Activated CD8-positive, alpha-beta memory T cell treated with anti-CD3 and anti-CD28 coated beads, Interleukin-2, amount 10 ng/mL, durations not matched to agents 7 days and 5 days (primary cell): ENCODE measurements at places on chromosomes 12 and 14. TPM values are rescaled to one million over a fixed set of nuclear protein-coding genes. Genes with fewer than 3 reads are reported as not detected.

DNA sequence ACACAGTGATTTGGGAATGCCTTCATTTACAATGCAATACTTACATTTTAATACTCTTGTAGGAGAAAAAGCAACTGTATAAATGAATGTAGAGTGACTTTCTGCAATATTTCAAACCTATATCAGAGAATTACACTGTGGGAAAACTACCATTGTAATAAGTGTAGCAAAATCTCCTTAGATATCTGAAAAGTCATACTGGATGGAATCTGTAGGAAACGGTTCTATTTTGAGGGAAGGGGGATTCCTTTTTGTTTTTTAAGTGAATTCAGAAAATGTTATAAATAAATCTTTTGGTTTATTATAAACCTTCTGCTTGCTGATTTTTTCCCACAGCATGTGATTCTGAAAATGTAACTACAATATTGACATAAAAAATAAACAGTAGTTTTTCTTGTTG, 23.0 kb downstream of the ZNF891 start:
- DNase-seq: no peak

DNA sequence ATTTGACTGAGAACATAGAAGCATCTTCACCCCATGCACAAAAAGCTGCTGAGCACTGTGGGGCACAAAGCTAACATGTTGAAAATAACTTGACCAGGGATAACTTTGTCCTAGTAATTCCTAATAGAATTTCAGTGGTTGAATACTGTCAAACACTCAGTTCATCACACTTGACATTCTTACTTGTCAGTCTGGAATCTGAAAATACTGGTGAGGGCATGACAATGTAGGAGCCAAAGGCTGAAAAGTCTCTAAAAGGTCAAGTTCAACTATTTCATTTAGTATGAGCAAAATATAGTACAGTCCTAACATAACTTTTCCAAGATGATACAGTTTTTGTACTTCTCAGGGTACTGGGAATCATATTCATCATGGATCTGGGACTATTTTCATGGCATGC, 504.4 kb upstream of the LMO3 start:
- DNase-seq: no peak

GRCh38 chr14:96624661-96625425, 122.7 kb downstream of the PAPOLA start:
- DNase-seq: no peak

- DNase-seq: peak; percentile 42
These were observed 19.4 kb downstream of the RALGAPA1 start for GRCh38 chr14:35789651-35790050.

GRCh38 chr12:48890657-48891418, 25.2 kb upstream of the RND1 start:
- DNase-seq: peak; percentile 81

DNA sequence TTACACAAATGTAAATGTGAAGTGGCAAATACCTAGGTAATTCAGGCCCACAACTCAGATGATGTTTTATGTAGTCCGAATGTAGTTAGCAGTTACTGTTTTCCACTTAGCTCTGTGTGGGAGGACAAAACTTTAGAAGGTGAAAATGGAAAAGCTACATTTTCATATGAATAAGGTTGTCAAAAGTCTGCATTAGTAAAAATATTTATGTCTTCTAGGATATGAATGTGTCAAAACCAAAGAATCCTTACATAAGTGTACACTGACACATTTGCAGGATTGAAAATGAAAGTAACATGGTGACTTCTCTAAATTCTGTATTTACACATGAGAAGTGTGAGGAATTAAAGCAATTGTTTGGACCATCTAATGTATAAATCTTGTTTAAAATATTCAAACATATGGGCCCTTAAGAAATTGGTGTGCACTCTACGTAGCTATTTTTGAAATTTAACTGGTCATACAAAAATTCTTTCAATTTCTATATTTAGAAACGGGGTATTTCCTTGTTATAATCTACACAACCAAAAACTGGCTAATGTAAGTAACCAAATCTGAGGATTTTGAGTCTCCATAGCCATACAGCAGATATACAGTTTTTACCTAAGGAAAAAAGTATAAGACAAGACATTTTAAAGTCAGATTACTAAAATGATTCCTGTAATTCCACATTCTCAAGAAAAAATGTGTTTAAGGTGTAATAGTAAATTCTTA, 5.4 kb downstream of the CDKN1B start:
- DNase-seq: no peak

DNA sequence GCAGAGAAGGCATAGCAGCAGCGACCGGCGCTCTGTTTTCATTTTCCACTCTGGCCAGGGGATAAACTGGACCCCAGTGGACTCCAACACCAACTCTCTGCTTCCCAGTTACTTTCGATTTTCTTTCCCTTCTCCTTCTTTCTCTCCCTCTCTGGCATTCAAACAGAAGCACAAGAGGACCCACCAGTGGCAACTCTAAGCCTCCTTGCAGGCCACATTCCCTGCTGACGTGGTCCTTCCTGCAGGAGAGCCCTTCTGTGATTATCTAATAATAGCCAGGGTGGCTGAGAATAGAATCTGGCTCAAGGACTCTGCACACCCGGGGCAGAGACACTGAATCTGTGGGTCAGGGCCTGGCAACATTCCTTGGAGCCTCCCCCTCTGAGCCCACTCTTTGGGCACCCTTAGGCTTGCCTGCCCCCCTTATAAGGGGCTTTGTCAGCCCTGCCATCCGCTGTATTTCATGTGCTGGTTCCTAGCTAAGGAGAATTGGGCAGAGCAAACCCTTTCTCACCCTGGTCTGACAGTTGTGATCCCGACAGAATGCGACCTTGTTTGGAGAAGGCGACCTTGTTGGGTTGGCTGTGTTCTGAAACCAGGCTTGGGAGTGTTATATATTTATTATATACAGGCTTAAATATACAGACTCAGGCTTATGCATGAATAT, 8.2 kb upstream of the HOXC6 start:
- no peak for DNase-seq

DNA sequence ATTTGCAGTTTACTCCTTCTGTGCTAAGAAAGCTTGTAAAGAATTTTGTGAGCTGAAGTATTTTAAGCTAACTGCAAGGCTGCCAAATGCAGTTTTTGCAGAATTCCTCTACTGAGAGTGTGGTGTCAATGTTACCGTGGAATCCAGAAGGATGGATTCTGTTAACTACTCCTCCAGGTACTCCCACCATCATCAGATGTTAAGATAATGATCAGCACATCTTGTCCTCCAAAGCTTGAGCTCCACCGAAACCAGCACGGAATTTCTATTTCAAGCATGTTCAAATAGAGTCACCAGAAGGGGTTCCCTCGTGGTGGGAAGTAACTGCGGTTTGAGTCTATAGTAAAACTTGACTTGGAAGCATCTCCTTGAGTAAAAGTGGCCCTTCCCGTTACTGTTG, 64.3 kb upstream of the CDKN3 start:
- no peak for DNase-seq

DNA sequence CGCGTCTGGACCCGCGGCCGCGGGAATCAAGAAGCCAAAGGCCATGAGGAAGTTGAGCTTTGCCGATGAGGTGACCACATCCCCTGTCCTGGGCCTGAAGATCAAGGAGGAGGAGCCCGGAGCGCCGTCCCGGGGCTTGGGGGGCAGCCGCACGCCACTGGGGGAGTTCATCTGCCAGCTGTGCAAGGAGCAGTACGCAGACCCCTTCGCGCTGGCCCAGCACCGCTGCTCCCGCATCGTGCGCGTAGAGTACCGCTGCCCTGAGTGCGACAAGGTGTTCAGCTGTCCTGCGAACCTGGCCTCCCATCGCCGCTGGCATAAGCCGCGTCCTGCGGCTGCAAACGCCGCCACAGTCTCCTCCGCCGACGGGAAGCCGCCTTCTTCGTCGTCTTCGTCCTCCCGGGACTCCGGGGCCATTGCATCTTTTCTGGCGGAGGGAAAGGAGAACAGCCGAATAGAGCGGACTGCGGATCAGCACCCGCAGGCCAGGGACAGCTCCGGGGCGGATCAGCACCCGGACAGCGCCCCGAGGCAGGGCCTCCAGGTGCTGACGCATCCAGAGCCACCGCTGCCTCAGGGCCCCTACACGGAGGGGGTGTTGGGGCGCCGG, 1.0 kb downstream of the INSM2 start:
- peak; percentile 77 for DNase-seq

GRCh38 chr12:3755898-3756297, 3.0 kb upstream of the CRACR2A start:
- DNase-seq: peak; percentile 37

- no peak for DNase-seq
These were observed 2.7 kb downstream of the ZNF410 start for GRCh38 chr14:73889376-73889775.

- DNase-seq: no peak
These were observed 16.9 kb downstream of the CDKN1B start for GRCh38 chr12:12734054-12734453.

The C3AR1 gene
- total RNA-seq: 10.7 TPM

The LRP6 gene
- total RNA-seq: 0.28 TPM

The CEBPE gene
- not detected for total RNA-seq

The LPAR5 gene
- 18.5 TPM for total RNA-seq

The IFNG-AS1 gene
- total RNA-seq: not detected

The TPH2 gene
- total RNA-seq: not detected

The MYO1H gene
- not detected for total RNA-seq

The PDE3A gene
- total RNA-seq: not detected
